ENCODE measurements at places on chromosomes 1 and 21.
A peak's percentile ranks its signal among the peaks of the same experiment; 100 is the strongest.

DNA sequence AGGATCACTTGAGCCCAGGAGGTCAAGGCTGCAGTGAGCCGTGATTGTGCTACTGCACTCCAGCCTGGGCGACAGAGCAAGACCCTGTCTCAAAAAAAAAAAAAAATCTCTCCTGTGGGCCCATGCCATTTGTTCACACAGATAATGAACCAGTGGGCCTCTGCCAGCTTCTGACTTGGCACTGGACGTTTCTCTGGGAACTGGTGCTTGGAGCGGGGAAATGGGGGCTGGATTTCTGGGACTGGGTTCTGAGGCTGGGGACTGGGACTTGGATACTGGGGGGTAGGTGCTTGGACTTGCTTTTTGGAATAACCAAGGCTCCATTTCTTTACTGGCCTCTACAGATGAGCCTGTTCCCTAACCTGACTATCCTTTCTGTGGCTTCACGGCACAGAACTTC is 9.7 kb downstream of the IFI6 start:
- no peak for DNase-seq

- DNase-seq, result no peak
These were observed 133.8 kb downstream of the LRRC40 start for GRCh38 chr1:70071601-70072000.

GRCh38 chr1:61753998-61754508 is 11.8 kb downstream of the PATJ start:
- DNase-seq, result no peak

- DNase-seq, result no peak
These were observed 32.4 kb downstream of the BCAR3 start for GRCh38 chr1:93649231-93649630.

DNA sequence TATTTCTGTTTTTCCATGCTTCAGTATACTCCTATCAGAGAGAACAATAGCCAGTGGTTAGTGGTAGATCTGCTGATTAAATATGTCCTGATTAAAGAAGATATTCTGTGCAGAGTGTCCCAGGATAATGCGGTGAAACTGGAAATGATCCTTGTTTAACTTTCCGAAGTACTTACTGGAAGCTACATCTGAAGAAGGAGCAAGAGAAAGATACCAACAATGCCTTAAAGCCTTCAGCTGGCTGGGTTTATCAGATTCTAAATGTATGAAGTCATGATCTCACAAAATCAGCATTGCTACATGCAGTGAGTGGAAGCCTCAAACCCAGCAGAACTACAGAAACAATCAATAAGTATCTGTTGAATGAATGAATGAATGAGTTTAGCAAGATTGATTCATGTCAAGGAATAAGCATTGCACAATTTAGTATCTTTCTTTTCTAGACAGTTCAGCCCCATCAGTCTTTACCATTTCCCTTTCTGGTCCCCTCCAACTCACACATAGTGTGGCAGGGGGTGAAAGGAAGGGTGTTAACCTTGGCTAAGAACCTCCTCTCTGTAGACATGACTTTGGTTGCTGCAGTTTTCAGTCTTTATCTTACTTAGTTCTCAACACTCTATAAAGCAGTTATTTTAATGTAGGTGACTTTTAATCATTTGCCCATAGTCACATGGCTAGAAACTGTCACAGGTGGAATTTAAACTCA is 24.7 kb upstream of the DNASE2B start:
- no peak for DNase-seq

DNA sequence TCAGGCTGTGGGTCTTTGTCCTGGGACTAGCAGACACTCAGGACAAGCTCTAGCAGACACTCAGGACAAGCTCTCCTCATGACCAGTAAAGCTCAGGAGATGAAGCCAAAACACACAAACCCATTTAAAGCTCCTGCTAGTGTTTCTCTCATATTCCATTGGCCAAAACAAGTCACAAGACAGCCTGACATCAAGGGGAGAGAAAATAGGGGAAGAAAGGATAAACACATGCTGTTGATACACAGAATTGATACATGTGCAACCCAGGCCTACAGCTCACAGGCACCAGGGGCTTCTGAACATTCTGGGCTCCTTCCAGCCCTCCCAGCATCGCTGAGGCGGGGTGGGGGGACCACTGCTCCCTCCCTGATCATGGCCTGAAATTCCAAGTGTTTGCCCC is 35.3 kb downstream of the ATF3 start:
- no peak for DNase-seq

- no peak for DNase-seq
These were observed 42.3 kb upstream of the HAO2 start for GRCh38 chr1:119326251-119326650.

DNA sequence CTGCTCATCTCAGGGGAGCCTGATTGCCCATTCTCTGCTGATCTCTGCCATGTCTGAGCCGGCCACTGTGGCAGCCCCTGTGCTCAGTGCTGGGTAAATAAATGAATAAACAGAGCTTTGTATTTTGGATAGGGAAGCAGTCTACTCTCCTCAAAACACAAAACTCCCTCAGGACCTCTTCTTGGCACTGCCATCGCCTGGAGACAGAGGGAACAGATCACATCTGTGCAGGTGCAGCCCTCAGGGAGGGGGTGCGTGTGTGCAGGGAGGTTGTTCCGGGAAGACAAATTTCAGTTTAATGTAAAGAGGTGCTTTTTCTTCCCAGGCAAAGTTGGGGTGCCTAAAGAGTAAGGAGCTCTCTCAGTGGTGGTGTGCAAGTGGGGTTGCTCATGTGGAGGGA is 7.7 kb upstream of the FAM167B start:
- DNase-seq, result no peak

- DNase-seq, result no peak
These were observed 23.3 kb upstream of the ACBD6 start for GRCh38 chr1:180525715-180526039.

GRCh38 chr21:35333831-35334618 is 284.9 kb upstream of the RUNX1 start:
- no peak for DNase-seq

DNA sequence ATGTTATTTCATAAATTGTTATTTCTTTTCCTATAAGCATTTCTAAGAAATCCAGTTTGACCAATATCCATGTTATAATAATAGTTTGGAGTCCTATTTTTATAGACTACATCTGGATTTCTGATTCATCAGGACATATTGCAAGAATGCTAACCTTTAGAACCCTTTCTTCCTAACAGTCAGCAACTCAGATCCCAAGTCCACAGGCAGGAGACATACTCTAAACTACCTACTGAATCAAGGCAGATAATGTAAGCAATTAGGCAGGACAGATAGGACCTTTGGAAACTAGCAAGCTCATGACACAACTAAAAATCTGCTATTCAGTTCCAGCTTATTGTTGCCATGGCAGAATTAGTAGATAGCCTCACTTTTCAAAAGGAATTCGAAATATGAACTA is 104.1 kb downstream of the DENND1B start:
- DNase-seq, result no peak

GRCh38 chr1:111369177-111369576 is 58.4 kb downstream of the OVGP1 start:
- no peak for DNase-seq

- DNase-seq, result peak; percentile 88
These were observed 1.3 kb downstream of the DENND4B start for GRCh38 chr1:153945131-153945794.

DNA sequence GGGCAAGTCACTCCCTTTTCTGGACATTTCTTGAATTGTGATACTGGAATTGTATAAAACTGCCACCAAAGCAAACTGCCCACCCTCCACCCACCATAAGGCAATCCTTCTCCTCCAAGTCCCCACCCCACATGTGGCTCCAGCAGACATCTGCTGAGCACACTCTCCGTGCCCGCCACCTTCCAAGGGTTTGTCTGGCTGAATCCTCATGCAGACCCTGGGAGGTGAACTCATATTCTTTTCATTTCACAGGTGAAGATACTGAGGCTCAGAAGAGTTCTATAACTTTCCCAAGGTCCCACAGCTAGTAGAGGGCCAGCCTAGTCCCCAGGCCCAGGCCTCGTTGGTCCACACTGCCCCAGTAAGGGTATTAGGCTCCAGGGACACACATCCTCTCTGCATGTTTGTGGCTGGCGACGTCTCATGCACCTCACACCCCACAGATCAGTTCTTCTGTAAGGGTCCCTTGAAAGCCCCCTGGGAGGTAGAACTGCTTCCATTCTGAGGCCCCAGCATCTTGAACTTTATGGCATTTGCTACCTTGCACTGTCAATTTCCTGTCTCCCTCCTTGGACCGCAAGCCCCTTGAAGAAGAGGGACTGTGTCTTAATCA is 14.1 kb downstream of the CNTN2 start:
- DNase-seq, result no peak

All from CD4-positive, alpha-beta T cell treated with Interleukin-21 for 1 hour (primary cell).